B cell (primary cell): ENCODE measurements at places on chromosomes 4 and X.
A peak's percentile ranks its signal among the peaks of the same experiment; 100 is the strongest.

GRCh38 chr4:120622601-120623000 is 299.9 kb downstream of the PRDM5 start:
- no peak for DNase-seq
- no peak overlapping the region for H3K27ac ChIP-seq
- no peaks in the 10 kb centered on the region for H3K27me3 ChIP-seq
- H3K4me1 ChIP-seq = no peaks in the 10 kb centered on the region
- no peaks in the 10 kb centered on the region for H3K36me3 ChIP-seq

- DNase-seq = no peak
- H3K4me3 ChIP-seq = no peak overlapping the region
- no peaks in the 10 kb centered on the region for H3K4me1 ChIP-seq
- H3K27ac ChIP-seq = no peak overlapping the region
Observed at GRCh38 chr4:24686866-24687692, 102.7 kb upstream of the DHX15 start.

- H3K4me3 ChIP-seq = no peak overlapping the region
- H3K27me3 ChIP-seq = no peaks in the 10 kb centered on the region
- H3K36me3 ChIP-seq = no peaks in the 10 kb centered on the region
- no peaks in the 10 kb centered on the region for H3K4me1 ChIP-seq
- no peak overlapping the region for H3K27ac ChIP-seq
Observed at GRCh38 chrX:152588206-152588605, 49.5 kb upstream of the GABRQ start.

GRCh38 chr4:156193800-156194199 is 240.1 kb upstream of the CTSO start:
- no peak for DNase-seq
- H3K4me1 ChIP-seq = no peaks in the 10 kb centered on the region
- H3K27ac ChIP-seq = no peak overlapping the region
- no peaks in the 10 kb centered on the region for H3K36me3 ChIP-seq
- H3K27me3 ChIP-seq = no peaks in the 10 kb centered on the region
- no peak overlapping the region for H3K4me3 ChIP-seq

DNA sequence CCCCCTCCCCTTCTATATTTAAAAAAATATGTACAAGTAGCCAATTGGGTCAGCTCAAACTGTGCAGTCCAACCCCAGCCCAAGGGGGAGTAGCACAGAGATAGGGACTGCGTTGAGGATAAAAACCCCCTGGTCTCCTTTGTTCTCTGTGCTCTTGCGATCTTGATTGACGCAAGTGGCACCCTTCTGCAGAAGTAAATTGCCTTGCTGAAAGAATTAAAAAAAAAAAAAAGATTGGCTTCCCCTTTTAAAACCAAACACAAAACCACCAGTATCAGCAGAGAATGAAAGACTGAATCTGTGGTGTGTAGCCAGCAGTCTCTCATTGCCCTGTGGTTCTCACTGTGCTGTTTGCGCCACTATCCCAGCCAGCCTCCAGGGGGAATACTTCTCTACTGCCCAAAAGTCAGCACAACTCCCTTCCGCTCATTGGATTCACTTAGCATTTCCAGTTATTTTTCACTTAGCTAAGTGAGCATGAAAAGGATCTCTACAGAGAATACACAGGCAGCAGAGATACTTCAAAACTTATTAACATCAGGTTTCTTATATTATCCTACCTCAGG is 29.7 kb downstream of the MANBA start:
- peaks cover 10% of the 10 kb centered on the region for H3K4me1 ChIP-seq
- no peak overlapping the region for H3K4me3 ChIP-seq
- DNase-seq = no peak
- H3K27ac ChIP-seq = peak overlapping the region; percentile 9
